Glutamatergic neuron (in vitro differentiated cells): ENCODE measurements at places on chromosomes 4 and X. TPM values are rescaled to one million over a fixed set of nuclear protein-coding genes. Genes with fewer than 3 reads are reported as not detected.

Gene C4orf46
- total RNA-seq = 18.5 TPM

Gene RAI2
- total RNA-seq = 1.4 TPM

Gene SLC6A14
- not detected for total RNA-seq

Gene MAGEB1
- total RNA-seq = not detected

Gene PIGA
- total RNA-seq = 11.3 TPM

Gene AFAP1
- total RNA-seq = 528 TPM

Gene GYG2
- 21.9 TPM for total RNA-seq

Gene UGT2B7
- total RNA-seq = not detected

Gene CA5B
- total RNA-seq = 4.1 TPM

Gene ALB
- total RNA-seq = not detected

Gene PCDH7
- 2.8 TPM for total RNA-seq

Gene PRDM8
- 16.6 TPM for total RNA-seq

Gene KLHL15
- total RNA-seq = 5.0 TPM

Gene SLC26A1
- total RNA-seq = 0.54 TPM

Gene CHIC1
- 5.6 TPM for total RNA-seq

Gene ASB9
- not detected for total RNA-seq

Gene P2RY4
- 0.27 TPM for total RNA-seq

Gene CT45A10
- not detected for total RNA-seq

Gene MORC4
- total RNA-seq = 2.0 TPM

Gene TMEM150C
- 5.1 TPM for total RNA-seq

Gene PLP1
- total RNA-seq = 0.20 TPM

Gene ATOH1
- total RNA-seq = not detected

Gene BEX1
- total RNA-seq = 140 TPM

Gene GIMD1
- total RNA-seq = not detected

Gene GPR50
- 0.42 TPM for total RNA-seq

Gene TLR1
- not detected for total RNA-seq

Gene AFF2
- 12.2 TPM for total RNA-seq

Gene RAP1GDS1
- total RNA-seq = 121 TPM

Gene GPR78
- total RNA-seq = 0.17 TPM

Gene TMSB4X
- 4,532 TPM for total RNA-seq

Gene SPANXN3
- total RNA-seq = not detected

Gene S100P
- not detected for total RNA-seq

Gene ABCE1
- total RNA-seq = 36.2 TPM

Gene LUZP4
- not detected for total RNA-seq

Gene SMAD1
- total RNA-seq = 57.5 TPM

Gene PCDH19
- 4.1 TPM for total RNA-seq

Gene MAGEA8
- total RNA-seq = not detected

Gene KLB
- total RNA-seq = not detected

Gene ASB11
- not detected for total RNA-seq

Gene MEPE
- total RNA-seq = not detected

Gene MAMLD1
- 0.25 TPM for total RNA-seq

Gene MAP7D2
- total RNA-seq = 3.0 TPM

Gene GAGE12F
- total RNA-seq = not detected

Gene SPANXB1
- total RNA-seq = not detected

Gene DCAF8L2
- not detected for total RNA-seq

Gene CXorf51B
- not detected for total RNA-seq

Gene FMR1NB
- not detected for total RNA-seq

Gene RNF128
- not detected for total RNA-seq
